Spinal cord (tissue), 10 donors: ENCODE measurements at places on chromosomes 5 and 9. TPM values are rescaled to one million over a fixed set of nuclear protein-coding genes. Genes with fewer than 3 reads are reported as not detected.

CDX1 gene
- 0.28 TPM for total RNA-seq

ADAMTSL1 gene
- 35.3 TPM for total RNA-seq

SLC6A18 gene
- total RNA-seq = not detected

ABLIM3 gene
- total RNA-seq = 40.7 TPM

CORO2A gene
- 1.7 TPM for total RNA-seq

ADAMTS16 gene
- total RNA-seq = 12.3 TPM

PCDHGC4 gene
- total RNA-seq = 20.0 TPM

FAM81B gene
- 2.4 TPM for total RNA-seq

ESM1 gene
- total RNA-seq = 3.9 TPM

OCLN gene
- 10.0 TPM for total RNA-seq

FST gene
- total RNA-seq = 3.7 TPM

PDLIM4 gene
- 28.1 TPM for total RNA-seq

TRAF1 gene
- total RNA-seq = 5.4 TPM

SPDL1 gene
- 24.0 TPM for total RNA-seq

RIOK2 gene
- total RNA-seq = 24.3 TPM

MGAT1 gene
- total RNA-seq = 77.6 TPM

STK32A gene
- 12.1 TPM for total RNA-seq

PCDHGB4 gene
- total RNA-seq = 12.5 TPM

FAM163B gene
- total RNA-seq = 13.5 TPM

IFNE gene
- not detected for total RNA-seq

ITGA2 gene
- 14.1 TPM for total RNA-seq

IL4 gene
- not detected for total RNA-seq

PCDHA7 gene
- total RNA-seq = 1.8 TPM

PCDHA10 gene
- total RNA-seq = 4.6 TPM

IFNA13 gene
- total RNA-seq = not detected

GZMA gene
- 0.20 TPM for total RNA-seq

XRCC4 gene
- total RNA-seq = 13.2 TPM

MVB12B gene
- total RNA-seq = 28.9 TPM

SAXO1 gene
- total RNA-seq = 0.17 TPM

RNF183 gene
- not detected for total RNA-seq

ECSCR gene
- total RNA-seq = 10.3 TPM

SNCB gene
- 47.2 TPM for total RNA-seq

GDA gene
- total RNA-seq = 4.3 TPM

SLC45A2 gene
- 0.40 TPM for total RNA-seq
